T-helper 1 cell (primary cell): ENCODE measurements at places on chromosomes 7 and 10.

DNA sequence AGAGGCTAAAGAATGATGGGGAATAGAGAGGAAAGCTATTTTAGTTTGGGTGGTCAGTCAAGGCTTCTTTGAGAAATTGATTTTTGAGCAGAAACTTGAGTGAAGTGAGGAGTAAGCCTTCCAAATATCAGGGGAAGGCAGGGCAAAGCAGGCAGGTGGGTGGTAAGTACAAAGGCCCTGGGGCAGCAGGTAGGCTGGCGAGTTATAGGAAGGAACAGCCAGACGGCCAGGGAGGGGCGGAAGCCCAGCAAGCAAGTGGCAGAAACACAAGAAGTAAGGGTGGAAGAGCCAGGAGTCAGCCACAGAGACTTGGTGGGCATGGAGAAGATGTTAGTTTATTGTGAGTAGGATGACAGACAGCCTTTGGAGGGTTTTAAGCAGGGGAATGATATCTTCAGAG lies 34.9 kb downstream of the VWA2 start:
- DNase-seq = no peak

DNA sequence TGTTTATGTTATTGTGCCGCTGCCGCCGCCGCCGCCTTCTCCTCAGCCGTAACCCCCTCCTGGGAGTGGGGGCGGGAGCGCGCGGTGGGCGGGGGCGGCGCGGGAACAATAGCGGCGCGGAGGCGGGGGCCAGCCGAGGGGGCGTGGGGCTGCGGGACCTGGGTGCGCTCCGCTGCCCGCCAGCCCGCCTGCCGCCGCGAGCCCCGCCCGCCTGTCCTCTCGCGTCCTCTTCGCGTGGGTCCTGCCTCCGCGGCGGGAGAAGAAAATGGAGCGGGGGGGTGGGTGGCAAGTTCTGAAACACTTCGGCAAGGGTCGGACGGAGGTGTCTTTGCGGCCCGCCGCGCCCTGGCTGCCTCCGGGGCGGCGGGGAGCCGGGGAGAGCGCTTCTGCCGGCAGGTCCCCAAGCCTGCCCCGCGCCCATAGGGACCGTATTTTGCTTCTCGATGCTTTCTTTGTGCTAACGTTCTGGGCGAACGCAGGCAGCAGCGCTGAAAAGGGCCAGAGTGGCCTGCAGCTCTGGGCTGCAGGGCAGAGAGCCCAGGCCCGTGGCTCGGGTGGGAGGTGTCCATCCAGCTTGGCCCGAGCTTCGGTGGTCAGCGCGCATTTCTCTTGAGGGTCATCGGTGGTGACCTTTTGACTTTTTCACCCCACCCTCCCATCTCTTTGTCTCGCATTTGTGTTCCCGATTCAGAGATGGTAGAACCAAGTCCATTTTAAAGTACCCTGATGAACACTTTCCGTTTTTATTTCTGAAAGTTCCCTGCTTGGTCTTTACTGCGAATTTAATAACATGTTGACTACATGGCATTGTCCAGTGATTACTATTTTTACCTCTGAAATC lies 613 bp downstream of the MAPK8 start:
- peak; percentile 71 for DNase-seq

GRCh38 chr7:54556121-54556520 lies 13.9 kb downstream of the VSTM2A start:
- DNase-seq = no peak

GRCh38 chr7:23357190-23358093 lies 58.3 kb downstream of the MALSU1 start:
- no peak for DNase-seq

DNA sequence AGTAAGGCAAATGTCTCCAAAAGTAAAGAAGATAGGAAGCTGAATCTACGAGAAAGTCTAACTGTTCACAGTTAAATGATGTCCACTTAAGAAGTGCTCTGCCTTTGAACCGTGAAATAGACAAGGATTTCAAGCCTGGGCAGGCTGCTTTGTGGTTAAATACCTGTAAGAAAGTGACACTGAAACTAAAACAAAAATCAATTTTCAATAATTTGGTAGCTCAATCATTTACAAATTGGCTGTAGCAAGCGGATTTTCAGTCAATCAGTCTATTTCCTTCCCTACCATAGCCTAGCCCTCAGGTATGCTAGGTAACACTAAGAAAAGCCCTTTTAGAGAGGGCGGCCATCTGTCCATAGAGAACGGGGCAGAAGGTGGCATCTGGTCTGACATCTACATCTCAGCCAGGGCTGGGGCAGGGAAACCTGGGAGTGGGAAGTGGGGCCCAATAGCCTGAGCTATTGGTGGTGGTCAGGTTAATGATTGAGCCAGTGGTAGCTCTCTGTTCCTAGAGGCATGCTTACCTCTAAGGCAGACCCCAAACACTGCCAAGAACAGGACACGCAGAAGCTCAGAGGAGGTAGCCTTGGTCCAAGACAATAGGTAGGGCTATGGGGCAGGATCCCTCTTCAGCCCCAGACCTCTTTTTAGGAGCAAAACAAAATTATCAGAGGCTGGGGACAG lies 223.2 kb downstream of the CCSER2 start:
- DNase-seq = no peak

DNA sequence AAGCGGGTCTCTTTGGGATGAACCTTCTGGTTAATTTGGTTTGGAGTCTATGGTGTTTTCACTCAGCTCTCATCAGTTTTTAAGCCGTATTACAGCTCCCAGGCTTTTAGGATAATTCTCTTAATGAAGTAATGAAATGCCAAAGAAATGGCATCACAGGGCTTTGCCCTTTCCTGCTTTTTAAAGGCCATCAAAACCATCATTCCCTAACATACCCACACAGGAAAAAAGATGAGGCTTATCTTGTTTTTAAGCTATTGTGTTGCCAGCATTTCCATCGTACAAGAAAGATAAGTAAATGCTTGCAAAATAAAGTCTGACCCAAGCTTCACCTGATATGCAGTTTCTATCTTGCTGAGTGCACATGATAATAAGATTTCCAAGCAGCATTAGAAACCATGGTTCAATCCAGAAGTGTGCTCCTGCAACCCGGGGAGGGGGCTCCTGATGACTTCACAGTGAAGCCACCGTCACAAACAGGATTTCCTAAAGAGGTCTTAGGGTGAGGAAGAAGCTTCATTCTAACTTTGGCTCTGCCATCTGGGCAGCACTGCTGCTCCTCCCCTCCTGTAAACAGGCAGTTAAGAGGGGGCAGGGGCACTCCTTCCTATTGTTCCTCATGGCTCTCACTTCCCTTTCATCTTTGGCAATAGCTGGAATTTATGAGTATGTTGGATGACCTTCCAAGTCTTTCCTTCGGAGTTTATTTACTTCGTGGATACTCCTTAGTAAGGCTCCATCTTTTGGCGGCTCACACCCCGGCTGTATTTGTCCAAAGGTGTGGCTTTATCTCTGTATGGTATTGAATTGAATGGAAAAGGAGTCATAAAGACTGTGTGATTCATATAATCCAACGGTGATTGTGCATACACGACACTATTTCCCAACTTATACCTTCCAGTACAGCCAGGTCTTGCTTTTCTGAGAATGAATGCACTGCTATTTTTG lies 55.2 kb upstream of the FAM133B start:
- no peak for DNase-seq

DNA sequence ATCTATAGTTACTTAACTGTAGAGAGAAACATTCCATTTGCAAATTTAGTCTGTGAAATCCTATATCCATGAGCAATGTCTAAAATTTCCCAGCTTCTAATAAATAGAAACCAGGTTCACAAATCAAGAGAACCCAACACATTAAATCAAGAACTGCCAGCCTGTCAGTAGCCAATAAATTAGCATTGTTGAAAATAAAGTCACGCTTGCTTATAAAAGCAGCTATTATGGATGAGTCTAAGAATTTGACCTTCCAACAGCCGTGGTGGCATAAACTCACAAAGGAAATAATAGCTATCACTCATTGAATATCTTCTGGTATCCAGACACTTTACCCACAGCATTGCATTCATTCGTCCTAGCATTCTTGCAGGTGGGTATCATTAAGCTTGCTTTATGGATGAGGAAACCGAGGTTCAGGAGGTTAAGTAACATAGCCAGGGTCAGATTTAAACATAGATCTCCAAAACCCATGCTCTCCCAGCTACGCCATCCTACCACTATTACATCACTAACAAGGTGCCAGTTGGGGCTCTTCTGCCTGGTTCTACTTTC lies 260.1 kb upstream of the YAE1 start:
- no peak for DNase-seq

- no peak for DNase-seq
These were observed 28.9 kb downstream of the PON1 start for GRCh38 chr7:95295397-95295796.

DNA sequence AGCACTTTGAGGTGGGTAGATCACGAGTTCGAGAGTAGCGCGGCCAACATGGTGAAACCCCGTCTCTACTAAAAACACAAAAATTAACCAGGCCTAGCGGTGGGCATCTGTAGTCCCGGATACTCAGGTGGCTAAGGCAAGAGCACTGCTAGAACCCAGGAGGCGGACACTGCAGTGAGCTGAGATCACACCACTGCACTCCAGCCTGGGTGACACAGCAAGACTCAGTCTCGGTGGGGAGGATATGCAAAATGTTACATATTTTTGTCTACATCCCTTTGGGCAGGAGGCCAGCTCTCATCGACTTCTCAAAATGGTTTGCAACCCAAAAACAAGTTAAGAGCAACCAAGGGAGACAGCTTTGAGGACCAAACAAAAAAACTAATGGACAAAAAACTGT lies 8.2 kb downstream of the ATE1 start:
- no peak for DNase-seq
